ENCODE measurements at places on chromosomes 7 and 10.

- no peak for DNase-seq
Observed at GRCh38 chr7:41900532-41900931, 197.6 kb upstream of the INHBA start.

GRCh38 chr7:106193661-106194060, 81.5 kb upstream of the SYPL1 start:
- no peak for DNase-seq

GRCh38 chr7:89123871-89124270, 328.3 kb upstream of the TEX47 start:
- no peak for DNase-seq

GRCh38 chr10:69337296-69338132, 59.2 kb downstream of the HK1 start:
- DNase-seq: peak; percentile 90

GRCh38 chr10:22810643-22811465, 96.5 kb upstream of the PIP4K2A start:
- DNase-seq: no peak

GRCh38 chr7:151570366-151570915, 50.7 kb upstream of the RHEB start:
- peak; percentile 14 for DNase-seq

DNA sequence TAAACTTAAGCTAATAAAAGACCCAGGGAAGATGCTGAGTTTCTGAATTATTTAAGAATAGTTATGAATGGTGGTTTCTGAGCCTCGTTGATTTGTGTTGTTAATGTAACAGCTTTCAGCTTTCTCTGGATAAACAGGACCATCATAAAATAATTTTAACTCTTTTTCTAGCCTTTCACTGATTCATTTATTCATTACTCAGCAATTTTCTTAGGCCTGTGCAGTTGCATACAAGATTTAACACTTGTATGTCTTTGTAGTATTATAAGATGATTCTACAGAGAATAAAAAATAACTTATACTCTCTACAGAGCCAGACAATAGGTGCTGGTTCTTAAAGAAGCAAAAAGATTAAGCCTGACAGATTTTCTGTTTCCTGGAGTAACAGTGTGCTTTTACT, 29.3 kb downstream of the TMEM196 start:
- DNase-seq: no peak

DNA sequence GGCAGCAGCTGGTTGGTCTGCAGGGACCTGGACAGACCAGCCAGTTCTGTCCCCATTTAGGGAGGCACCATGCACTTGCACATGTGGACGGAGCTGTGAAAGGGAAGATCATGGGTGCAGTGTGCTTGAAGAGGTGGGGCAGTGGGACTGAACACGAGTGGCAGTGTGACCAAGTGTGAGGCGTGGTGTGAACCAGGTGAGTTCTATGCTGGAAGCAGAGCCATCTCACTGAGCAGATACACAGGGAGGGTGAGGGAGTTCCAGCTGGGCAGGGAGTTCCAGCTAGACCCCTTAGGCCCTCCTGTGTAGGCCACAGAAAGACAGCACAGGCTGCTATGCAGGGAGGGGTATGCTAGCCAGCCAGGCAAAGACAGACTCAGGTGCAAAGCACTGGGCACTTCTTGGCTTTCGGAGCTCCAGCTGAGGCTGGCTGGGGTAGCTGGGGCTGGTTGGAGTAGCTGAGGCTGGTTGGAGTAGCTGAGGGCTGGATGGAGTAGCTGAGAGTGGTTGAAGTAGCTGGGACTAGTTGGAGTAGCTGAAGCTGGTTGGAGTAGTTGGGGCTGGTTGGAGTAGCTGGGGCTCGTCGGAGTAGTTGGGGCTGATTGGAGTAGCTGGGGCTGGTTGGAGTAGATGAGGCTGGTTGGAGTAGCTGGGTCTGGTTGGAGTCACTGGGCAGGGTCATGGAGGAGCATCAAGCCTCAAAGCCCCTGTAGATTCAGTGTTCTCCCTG, 90.9 kb downstream of the HIP1 start:
- no peak for DNase-seq

- no peak for DNase-seq
Observed at GRCh38 chr10:82071231-82071630, 196.2 kb downstream of the NRG3 start.

GRCh38 chr10:71265201-71265575, 52.8 kb downstream of the UNC5B start:
- no peak for DNase-seq

DNA sequence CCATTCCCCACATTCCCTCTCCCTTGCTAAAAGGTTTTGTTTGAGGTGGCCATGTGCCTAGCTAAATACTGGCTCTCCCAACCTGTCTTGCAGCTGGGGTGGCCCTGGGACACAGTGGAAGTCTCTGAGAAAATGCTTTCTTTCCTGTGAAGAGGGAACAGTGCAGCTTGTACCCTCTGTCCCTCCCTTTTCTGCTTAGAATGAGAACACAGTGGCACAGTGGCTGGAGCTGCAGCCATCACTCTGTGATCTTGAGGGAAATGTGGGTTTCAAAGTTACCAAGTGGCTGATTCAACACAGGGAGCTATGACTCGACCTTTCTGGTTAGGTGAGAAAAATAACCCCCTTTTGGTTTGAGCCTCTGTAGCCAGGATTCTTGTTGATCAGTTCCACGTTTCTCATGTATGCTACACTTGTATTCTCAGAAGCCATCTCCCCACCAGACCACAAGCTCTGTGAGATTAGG, 62.7 kb upstream of the CARD11 start:
- no peak for DNase-seq

- no peak for DNase-seq
Observed at GRCh38 chr7:40303996-40304395, 169.2 kb downstream of the SUGCT start.

DNA sequence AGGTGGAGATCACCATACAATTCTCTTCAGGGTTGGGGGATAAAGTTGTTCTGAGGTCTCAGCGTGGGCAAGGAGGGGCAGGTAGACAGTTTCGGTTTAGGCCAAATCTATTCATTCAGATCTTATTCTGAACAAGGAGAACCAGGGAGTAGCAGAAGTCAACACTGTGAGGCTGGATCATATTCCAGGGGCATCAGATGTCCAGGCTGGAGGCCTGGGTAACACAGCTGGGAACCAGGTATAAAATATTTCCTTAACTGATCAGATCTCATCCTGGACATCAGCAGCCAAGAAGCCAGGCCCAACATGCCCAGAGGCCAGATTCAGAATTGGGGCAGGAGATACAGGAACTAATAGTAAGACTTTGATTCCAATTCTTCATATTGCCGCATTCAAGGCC, 19.2 kb upstream of the FLNC start:
- DNase-seq: no peak

DNA sequence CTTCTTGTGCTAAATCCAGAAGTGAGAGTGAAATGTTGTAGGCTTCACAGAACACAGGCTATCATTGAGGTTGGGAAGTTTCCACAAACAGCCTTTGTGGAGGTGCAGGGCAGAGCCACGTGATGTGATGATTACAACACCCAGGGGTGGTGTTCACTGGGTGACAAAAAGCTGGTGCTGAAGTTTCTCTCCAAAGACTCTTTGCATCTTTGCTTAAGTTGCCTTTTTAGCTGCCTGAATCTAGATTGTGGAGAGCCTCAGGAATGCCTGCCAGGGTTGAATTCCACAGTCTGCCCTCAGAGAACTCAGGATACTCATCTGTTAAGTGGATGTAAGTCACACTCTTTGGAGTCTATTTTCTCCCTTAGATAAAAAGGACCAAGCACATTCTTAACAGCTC, 56.3 kb downstream of the PLXNA4 start:
- DNase-seq: no peak

DNA sequence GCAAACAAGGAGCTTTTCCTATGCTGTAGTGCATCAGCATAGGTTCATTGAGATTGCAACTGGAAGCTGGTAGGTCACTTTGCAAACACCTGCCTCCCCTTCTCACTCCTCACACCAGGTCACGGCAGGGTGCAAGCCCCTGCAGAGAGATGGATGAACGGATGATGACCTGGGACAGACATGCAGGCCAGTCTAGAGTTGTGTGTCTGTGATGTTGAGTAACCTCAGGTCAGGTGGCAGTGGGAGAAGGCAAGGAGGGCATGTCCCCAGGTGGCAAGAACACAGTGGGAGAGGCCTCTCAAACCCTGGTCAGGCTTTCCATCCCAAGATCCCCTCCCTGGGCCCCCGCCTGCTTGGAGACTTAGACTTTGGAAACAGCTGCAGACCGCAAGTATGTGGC, 197.1 kb upstream of the LYZL2 start:
- DNase-seq: no peak

- DNase-seq: peak; percentile 87
Observed at GRCh38 chr7:29105752-29106668, 40.3 kb downstream of the CPVL start.

DNA sequence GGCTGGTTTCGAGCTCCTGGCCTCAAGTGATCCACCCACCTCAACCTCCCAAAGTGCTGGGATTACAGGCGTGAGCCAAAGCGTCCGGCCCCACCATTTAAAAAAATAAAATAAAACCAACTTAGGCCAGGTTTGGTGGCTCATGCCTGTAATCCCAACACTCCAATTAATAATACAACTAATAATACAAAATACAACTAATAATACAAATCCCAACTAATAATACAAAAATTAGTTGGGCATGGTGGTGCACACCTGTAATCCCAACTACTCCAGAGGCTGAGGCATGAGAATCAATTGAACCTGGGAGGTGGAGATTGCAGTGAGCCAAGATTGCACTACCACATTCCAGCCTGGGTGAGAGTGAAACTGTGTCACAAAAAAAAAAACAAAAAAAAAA, 27.6 kb downstream of the CEP41 start:
- no peak for DNase-seq

DNA sequence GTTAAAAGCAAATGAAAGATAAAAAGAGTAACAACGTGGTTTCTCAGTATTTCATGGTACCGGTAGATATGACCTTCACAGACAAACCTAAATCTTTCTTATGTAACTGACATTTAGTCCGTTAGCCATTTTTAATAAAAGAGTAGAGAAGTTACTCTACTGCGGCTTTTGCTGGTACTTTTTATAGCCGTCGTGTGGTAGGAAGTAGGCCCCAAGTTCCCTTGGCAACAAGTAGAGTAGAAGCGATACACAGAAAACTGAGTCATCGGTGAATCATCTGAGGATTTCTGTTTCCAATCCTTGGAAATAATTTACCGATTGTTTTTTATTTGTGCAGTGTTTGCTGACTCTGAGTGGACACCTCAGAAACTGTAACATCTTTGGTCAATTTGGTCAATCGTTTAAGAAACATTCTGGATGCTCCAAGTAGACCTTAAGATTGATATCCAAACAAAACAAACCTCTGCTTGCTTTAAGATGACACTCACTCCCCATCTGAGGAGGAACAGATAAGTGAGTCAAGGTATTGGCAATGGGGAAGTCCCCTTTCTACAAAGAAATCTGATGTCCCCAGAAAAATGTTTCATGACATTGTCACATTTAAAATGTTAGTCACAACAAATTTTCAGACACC, 63.9 kb upstream of the AHR start:
- DNase-seq: no peak
